Left ventricle myocardium inferior (tissue), 1 donor: ENCODE measurements at places on chromosomes 11 and 22. TPM values are rescaled to one million over a fixed set of nuclear protein-coding genes. Genes with fewer than 3 reads are reported as not detected.
A peak's percentile ranks its signal among the peaks of the same experiment; 100 is the strongest.

DNA sequence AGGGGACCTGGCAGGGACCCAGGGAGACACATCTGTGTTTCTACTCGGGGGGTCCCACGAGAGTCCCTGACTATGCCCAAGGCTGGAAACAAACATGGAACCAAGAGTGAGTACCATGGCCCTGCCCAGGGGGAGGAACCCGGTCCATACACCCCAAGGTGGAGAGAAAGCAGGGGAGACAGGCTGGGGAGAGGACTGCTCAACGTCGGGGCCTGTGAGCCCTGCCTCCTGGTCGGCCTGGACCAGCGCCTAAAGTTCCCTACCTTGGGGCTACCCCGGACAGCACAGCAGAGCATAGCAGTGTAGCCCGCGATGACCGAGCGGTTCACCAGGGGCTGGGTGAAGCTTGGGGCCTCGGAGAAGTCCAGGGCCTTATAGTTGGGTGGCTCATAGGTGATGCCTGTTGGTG, 20.2 kb downstream of the MYBPC3 start:
- peak; percentile 15 for DNase-seq

DNA sequence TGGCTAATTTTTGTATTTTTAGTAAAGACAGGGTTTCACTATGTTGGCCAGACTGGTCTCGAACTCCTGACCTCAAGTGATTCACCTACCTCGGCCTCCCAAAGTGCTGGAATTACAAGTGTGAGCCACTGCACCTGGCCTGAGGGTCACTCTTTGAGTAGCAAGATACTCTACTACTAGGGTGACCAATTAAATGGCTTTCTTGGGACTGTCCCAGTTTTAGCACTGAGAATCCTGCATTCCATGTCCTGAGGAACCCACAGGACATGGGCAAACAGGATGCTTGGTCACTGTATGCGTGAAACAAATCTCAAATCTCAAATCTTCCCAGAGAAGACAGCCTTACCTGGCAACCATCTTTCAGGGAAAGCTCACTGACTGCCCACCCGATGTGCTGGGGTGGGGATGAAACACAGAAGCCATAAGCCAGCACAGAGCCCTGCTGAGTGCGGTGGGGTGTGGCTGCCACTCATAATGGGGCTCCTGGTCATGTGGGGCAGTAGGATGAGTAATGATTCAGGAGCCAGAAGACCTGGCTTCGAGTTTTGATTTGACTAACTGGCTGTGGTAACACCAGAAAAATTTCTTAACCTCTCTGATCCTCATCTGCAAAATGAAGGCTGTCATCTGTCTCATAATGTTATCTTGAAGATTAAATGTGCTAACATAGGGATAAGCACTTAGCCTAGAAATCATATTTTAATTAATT, 11.5 kb downstream of the CLMP start:
- no peak for DNase-seq

DNA sequence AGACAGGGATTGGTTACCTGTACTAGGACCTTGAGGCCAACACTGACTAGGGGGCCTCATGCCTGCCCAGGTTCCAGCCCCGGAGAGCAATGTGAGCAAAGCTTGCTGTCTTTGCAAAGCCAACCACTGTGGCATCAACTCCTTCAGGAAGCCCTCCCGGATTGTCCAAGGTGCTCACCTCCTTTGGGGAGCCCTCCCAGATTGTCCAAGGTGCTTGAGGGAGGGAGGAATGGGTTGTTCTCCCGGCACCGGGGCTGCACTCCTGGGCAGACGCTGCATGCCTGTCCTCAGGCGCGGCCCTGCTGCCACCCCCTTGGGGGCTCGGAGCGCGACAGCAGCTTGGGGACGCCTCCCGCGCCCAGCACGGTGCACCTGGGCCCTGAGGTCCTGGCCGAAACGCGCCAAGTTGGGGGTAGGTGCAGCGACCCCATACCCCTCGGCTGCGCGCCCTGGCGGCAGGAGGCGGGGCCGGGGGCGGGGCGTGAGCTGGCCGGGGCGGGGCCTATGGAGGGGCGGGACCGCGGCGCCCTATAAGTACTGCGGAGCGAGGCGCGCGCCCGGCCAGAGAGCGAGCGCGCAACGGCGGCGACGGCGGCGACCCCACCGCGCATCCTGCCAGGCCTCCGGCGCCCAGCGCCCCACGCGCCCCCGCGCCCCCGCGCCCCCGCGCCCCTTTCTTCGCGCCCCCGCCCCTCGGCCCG, at the start of gene CD81:
CD81 (plus strand) TSS at position 560 of the 701 bp plus-strand sequence. CDS start 240 bp downstream, outside the sequence.
- no peak for DNase-seq

GRCh38 chr11:3191586-3192324, 26.6 kb upstream of the OSBPL5 start:
- no peak for DNase-seq

DNA sequence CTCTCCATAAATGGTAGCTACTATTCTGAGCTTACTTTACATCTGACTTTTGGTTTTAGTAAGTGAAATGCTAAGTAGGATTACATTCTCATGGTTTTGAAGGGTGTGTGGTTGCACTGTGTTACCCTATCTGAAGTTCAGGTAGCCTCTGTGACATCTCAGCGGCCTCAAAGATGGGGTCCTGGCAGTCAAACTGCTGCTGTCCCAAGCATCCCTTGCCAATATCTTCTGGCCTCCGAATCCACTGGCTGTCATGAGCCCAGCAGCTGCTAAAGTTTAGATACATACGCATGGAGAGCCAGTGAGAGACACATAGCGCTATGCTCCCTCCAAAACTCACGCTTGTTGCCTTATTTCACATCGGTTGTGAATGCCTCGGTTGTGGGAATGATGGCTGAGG, 34.9 kb downstream of the UBASH3B start:
- no peak for DNase-seq

GRCh38 chr22:38844315-38845003, 631 bp upstream of the NPTXR start:
- no peak for DNase-seq

The BIK gene
- total RNA-seq = 0.41 TPM
